ENCODE measurements at places on chromosomes 1 and 21.

DNA sequence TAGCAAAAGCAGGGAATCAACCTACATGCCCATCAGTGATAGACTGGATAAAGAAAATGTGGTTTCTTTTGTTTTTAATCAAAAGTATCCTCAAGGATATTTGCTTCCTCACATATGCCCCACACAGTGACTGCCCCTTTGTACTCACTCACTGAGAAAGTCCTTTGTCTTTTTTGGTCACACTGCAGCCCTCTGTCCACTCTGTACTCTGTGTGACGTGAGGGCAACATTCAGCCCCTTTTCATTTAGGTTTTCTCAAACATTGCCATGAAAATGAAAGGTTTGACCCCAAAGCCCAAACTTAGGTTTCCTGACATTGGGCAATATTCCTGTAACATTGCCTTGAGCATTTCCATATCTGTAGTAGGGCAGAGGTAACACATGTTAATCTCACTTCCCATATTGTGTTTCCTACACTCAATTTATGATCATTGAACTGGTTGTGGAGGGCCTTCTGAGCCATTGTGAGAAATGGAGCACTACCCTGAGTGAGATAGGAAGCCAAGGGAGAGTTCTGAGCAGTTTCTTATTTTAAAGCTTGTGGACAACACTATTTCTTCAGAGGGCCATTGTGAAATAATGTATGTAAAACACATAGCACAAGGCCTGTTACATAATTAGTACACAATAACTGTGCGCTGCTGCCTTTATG, 501.9 kb upstream of the C1orf87 start:
- DNase-seq, result no peak

DNA sequence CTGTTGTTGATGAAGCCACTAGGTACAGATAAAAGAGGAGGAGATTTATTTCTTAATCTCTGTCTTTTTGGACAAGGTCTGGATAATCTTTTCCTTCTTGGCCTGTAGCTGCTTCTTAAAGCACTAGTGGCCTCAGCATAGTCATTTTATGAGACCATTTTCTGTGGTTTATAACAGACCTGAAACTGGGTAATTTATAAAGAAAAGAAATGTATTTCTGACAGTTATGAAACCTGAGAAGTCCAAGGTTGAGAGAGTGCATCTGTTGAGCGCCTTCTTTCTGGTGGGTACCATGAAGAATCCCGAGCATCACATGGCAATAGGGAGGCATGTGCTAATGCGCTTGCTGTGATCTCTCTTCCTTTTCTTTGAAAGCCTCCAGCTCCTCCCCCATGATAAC, 36.7 kb upstream of the PDC start:
- DNase-seq, result no peak

DNA sequence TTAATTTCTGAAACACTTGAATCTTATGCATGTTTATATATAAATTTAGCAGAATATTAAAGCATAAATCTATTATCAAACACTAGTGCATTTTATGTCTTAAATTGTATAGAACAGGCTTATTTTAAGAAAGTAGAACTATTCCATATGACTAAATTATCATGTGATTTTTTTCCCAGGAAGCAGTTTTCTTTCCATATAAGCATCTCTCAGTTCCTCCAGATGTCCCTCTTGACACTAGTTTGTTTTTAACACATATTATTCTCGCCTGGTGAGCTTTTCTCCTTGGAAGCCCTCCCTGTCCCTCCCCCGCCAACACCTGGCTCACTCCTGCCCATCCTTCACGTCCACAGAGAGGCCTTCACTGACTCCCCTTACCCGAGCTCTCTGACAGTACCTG, 48.3 kb upstream of the BCAR3 start:
- DNase-seq, result no peak

DNA sequence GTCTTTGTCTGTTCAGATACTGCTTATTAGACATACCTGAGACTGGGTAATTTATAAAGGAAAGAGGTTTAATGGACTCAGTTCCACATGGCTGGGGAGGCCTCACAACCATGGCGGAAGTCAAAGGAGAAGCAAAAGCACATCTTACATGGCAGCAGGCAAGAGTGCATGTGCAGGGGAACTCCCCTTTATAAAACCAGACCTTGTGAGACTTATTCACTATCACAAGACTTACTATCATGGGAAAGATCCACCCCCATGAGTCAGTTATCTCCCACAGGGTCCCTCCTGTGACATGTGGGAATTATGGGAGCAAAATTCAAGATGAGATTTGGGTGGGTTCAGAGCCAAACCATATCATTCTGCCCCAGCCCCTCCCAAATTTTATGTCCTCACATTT, 7.1 kb upstream of the PSMA5 start:
- DNase-seq, result no peak

DNA sequence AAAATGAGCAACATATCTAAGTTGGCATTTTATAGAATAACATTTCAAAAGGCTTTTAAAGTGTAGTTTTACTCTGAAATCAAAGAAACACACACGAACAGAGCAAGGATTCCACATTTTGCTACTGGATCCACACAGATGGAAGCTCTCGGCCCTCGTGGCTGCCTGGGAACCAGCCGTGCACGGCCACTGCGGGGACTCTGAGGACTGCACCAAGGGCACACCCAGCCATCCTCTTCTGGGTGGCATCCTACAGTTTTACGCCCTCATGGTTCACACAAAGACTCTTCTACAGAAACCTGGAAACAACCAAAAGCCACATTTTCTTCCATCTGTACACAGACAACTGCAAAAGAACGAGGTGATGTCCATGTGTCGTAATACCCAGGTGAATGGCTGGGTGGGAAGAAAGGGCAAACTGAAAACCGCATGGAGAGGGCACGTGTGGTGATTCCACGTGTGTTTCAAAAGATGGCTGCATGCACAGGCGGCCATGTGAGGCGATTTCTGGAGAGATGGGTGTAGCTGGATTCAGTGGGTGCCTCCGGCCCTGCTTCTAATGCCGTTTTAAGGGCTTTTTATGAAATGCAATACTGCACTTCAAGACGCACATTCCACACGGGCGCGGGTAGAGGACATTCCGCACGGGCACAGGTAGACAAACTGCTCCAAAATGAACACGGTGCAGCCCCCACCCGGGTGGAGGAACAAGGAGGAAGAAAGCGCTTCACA, 8.1 kb downstream of the POFUT2 start:
- DNase-seq, result no peak

GRCh38 chr1:207740207-207740606, 11.6 kb upstream of the CD46 start:
- no peak for DNase-seq

All from germinal center (tissue), 1 donor.